ENCODE measurements at places on chromosomes 12 and 14.

DNA sequence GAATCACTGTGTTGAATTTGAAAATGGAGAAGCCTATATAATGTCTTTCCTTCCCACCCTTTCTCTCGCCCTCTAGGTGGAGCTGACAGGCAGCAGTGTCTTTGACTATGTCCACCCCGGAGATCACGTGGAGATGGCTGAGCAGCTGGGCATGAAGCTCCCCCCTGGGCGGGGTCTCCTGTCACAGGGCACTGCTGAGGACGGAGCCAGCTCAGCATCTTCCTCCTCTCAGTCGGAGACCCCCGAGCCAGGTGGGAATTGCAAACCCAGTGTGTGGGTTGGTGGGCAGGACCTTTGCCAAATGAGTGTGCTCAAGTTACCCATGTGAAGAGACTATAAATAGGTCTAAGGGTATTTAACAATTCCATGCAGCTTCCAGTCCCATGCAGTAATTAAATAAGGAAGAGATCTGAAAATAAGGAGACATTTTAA, 274.7 kb downstream of the EGLN3 start:
- peak; percentile 53 for DNase-seq

DNA sequence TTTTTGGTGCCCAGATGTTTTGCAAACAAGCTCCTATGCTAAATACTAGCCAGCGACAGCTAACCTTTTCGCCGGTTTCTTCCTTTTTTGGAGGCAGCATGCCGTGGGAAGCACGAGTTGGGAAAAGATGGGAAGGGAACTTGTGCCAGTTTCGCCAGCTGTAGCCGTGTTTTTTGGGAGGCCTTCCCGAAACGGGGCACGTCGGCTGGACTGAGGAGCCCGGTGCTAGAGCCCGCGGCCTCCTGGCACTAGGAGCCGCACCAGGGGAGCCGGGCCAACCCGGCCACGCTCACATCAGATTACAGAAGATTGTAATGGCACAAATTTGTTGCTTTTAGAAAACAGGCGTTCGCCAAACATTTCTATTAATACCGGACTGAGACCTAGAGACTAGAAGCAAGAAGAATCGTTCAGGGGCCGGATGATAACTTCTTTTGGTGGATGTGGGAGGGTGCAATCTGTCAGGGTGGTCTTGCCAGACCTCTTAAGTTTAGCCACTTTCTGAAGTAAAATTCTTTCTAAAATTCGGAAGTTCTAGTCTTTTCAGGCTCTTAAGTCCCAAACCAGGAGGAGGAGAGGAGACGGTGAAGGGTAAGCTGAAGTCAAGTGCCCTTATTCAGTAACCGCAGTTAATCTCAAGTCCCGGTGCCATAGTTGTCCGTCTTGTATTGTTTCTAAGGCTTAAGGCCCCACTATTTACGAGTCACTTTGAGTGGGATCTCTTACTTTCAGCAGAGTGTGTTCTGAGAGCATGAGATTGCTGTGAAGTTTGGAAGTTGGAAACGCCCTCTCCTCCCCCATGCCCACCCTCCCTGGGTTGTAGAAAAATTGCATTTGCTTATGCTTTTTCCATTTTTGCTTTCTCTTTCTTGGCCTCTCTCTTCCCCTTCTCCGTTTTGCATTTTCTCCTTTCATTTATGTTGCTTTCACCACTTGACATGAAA, 1.3 kb downstream of the RASSF3 start:
- DNase-seq: no peak

GRCh38 chr12:122009741-122010140, 11.9 kb upstream of the BCL7A start:
- DNase-seq: no peak

GRCh38 chr12:31369712-31370521, 44.0 kb upstream of the SINHCAF start:
- DNase-seq: no peak

- DNase-seq: no peak
These were observed 9.8 kb upstream of the SSTR1 start for GRCh38 chr14:38197784-38198335.
